Progenitor cell of endocrine pancreas (in vitro differentiated cells): ENCODE measurements at places on chromosomes 7 and 10. TPM values are rescaled to one million over a fixed set of nuclear protein-coding genes. Genes with fewer than 3 reads are reported as not detected.

- H3K27me3 ChIP-seq, result no peaks in the 10 kb centered on the region
- no peak overlapping the region for H3K4me3 ChIP-seq
- DNase-seq, result no peak
- H3K36me3 ChIP-seq, result no peaks in the 10 kb centered on the region
- H3K4me1 ChIP-seq, result no peaks in the 10 kb centered on the region
These were observed 36.9 kb upstream of the GNAI1 start for GRCh38 chr7:80097756-80098155.

DNA sequence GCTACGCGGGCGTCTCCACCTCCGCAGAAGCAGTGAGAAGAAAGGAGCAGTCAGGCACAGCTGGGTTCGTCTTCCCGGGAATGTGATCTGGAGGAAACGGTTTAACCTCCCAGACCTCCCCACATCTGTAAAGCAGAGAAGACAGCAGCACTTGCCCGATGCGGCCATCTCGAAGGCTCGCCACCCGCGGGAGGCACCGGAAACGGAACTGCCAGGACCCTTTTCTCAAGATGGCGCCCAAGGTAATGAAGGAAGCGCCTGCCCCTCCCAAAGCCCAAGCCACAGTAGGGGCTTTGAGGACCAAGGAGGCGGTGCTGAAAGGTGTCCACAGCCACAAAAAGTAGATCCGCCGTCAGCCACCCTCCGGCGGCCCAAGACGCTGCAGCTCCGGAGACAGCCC, 41.7 kb downstream of the ASB13 start:
- DNase-seq, result no peak
- H3K4me1 ChIP-seq, result peaks cover 1% of the 10 kb centered on the region
- H3K27ac ChIP-seq, result no peak overlapping the region
- H3K36me3 ChIP-seq, result no peaks in the 10 kb centered on the region

TEX36 gene
- total RNA-seq, result not detected in 2 replicates

GRCh38 chr10:124472071-124472470, 10.4 kb downstream of the LHPP start:
- no peak for DNase-seq
- H3K4me1 ChIP-seq, result peaks cover 9% of the 10 kb centered on the region
- no peaks in the 10 kb centered on the region for H3K27me3 ChIP-seq
- H3K36me3 ChIP-seq, result no peaks in the 10 kb centered on the region
- peak overlapping the region; percentile 27 for H3K27ac ChIP-seq

DLX5 gene
- 1.7 and 3.8 TPM in 2 replicates for total RNA-seq

FAM241B gene
- total RNA-seq, result 42.4 and 44.2 TPM in 2 replicates

PKD2L1 gene
- total RNA-seq, result 0.38 TPM in 1 of 2 replicates, not detected in the other
